ENCODE measurements at places on chromosomes 7 and 10.

- DNase-seq: no peak
Observed at GRCh38 chr10:12822126-12822892, 179.2 kb downstream of the CCDC3 start.

- DNase-seq: no peak
Observed at GRCh38 chr7:116769546-116769945, 92.8 kb upstream of the CAPZA2 start.

- DNase-seq: no peak
Observed at GRCh38 chr10:16957038-16957437, 139.8 kb upstream of the RSU1 start.

GRCh38 chr7:7707806-7708205 is 10.6 kb downstream of the RPA3 start:
- DNase-seq: no peak

- DNase-seq: no peak
Observed at GRCh38 chr10:7485244-7485556, 74.4 kb upstream of the SFMBT2 start.

GRCh38 chr7:131166066-131166465 is 161.6 kb upstream of the MKLN1 start:
- no peak for DNase-seq

DNA sequence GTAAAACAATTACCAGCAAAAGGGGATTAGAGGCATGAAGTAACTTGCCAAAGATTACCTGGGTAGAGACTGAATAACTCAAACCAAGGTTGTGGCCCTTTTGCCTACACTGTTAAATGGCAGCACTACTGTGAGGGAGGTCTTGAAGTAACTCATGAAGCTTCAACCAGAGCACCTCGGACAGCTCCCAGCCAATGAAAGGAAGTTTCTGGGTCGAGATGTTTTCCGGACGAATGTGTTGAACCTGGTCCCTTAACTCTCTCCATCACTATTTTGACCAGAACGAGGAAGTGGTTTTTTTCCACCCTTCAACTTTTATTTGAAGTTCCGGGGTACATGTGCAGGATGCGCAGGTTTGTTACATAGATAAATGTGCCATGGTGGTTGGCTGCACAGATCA is 133.6 kb upstream of the PRKCQ start:
- DNase-seq: no peak

DNA sequence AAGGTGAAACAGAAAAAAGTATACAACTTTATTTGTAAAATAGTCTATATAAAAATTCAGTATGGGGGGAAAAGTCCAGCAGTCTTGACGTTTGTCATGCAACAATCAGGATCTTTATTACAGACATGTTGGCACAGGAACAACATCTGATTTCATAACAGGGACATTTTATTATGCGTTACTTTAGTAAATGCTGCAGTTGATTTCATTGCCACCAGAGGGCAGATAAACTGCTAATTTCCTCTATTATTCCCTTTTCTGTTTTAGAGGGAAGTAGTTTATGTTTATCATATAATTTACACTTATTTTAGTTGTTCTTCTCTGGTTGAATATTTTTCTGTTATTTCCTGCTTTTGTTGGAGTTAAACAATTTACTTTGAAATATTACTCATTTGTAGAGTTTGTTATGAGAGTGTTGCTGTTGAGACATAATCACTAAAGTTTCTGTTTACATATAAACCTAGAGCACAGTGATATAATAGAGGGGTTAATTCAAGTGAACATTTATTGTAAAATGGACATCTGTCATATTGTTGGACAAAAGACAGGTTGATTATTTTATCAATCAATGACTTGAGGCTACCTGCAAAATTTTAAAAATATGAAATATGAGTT is 3.3 kb downstream of the PLXDC2 start:
- DNase-seq: no peak

- no peak for DNase-seq
Observed at GRCh38 chr10:19974554-19974953, 158.3 kb downstream of the PLXDC2 start.

GRCh38 chr7:47347346-47347745 is 234.6 kb downstream of the TNS3 start:
- DNase-seq: no peak

DNA sequence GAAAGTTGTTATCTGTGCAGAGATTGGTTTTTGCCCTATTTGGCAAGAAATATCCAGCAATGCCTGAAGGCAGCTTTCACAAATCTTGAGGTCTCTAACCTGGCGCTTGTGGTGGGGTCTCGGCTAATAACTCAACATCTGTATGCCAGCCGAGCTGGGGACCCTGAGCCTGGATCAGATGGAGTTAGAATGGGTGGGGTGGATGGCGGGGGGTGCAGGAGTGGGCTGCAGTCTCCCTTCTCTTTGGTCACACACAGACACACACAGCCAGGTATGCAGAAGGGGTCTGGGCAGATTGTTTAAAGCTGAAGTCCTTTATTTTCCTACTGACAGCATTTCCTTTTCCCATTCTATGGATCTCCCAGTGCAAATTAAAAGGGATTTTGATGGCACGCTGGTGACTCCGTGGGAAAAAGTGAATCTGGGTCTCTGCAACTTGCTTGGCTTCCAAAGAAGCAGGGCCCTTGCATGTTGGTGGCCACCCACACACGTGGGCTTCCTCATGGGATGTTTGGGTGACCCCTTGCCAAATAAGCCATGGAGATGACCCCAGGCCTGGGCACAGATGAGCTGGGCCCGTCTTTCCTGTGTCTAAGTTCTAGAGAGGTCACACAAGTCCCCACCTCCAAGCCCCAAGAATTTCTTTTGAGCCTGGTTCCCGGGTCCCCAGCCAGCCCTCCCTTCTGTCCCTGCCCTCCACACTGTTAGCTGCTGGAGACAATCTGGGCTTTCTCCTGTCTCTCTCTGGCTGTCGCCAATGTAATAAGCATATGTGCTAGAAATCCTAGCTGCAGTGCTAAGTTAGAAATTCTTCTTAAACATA is 39.9 kb upstream of the EMX2 start:
- no peak for DNase-seq

GRCh38 chr10:88853155-88853881 is 1.7 kb upstream of the ANKRD22 start:
- no peak for DNase-seq

DNA sequence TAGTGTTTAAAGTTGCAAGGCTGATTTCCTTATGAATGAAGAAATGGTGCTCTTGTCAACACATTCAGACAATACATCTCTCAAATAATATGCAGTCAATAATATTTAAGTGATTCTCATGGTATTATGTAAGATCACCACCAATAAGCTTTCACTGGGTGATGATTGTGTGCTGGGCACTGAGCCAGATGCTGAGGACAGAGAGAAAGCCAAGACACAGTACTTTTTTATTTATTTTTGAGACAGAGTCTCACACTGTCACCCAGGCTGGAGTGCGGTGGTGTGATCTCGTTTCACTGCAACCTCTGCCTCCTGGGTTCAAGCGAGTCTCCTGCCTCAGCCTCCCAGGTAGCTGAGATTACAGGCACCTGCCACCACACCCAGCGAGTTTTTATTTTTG is 130.6 kb upstream of the LSM8 start:
- no peak for DNase-seq
